ENCODE measurements at places on chromosomes 4 and X.

GRCh38 chrX:39729981-39730661 lies 367.6 kb downstream of the BCOR start:
- no peak for DNase-seq

DNA sequence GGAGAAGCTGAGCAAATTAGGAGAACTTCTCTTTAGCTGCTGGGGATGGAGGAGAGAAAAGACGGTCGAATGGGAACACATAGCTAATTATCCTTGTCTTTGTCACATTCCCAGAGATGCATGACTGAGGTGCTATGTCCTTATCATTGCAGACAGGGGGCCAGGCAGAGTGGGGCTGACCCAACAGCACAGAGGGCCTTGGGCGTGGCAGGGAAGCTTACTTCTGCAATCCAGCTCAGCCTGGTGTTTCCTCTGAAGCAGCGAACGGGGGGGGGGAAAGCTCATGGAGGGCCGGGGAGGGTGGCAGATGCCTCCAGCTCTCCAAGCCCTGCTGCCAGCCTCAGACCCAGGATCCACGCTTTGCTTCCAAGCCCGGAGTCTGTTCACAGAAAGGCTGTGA lies 50.8 kb upstream of the HOPX start:
- DNase-seq, result no peak

GRCh38 chr4:37976991-37977470 lies 16.8 kb downstream of the PTTG2 start:
- DNase-seq, result no peak

DNA sequence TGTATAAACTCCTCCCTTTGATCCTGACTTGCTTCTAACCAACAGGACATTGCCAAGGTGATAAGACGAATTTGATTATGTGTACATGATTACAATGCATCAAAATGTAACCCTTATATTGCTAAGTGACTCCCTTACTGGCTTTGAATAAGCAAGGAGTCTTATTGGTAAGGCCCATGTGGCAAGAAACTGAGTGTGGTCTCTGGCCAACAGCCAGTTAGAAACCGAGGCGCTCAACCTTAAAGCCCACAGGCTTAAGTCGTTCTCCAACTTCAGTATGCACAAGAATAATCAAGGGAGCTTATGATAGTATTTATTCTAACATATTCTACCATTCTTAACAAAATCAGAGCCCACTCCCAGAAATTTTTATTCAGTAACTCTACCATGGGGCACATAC lies 374.2 kb upstream of the F9 start:
- DNase-seq, result no peak
